ENCODE measurements at places on chromosomes 16 and 17.

DNA sequence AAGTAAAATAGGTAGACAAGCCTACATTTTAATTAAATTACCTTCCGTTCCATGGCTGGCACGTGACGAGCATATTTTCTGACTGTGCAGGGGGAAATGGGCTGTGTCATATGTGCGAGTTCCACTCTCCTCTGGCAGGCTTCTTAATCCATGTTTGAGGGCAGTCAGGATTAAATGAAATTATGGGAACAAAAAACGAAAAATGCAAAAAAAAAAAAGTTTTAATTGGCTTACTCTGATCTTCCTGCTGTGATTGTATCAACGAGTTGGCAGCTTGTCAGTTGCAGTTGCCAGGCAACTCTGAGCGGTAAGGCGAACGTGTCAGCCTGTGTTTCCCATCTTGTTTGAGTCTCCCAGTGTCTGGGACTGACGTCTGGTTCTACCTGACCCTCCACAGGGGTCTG, 302.9 kb upstream of the XYLT1 start:
- peak; percentile 28 for DNase-seq

DNA sequence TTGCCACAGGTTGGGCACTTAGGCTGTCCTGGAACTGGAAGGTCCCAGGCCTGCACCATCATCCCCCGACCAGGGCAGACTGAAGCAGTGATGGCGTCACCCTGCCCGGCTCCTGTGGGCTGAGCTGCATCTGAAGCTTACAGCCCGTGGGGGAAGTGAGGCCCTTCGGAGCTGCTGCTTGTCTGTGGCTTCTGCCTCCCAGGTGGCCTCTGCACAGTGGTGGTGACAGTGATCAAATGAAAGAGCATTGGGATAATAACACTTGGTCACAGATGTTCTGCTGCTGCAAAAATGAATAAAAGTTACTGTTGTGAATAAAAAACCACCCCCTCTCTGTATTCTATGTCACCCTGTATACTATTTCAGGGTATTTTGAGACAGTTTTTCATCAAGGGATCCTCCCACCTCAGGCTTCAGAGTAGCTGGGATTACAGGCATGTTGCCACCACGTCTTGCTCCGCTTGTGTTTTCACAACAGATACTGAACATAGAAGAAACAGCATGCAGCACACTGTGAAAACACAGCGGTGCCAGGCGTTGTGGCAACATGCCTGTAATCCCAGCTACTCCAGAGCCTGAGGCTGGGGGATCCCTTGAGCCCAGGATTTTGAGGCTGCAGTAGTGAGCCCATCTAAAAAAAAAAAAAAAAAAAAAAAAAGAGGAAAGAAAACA, 165.0 kb downstream of the LGALS9B start:
- no peak for DNase-seq

- DNase-seq: peak; percentile 83
Observed at GRCh38 chr17:1186923-1187771, 7.4 kb upstream of the ABR start.

DNA sequence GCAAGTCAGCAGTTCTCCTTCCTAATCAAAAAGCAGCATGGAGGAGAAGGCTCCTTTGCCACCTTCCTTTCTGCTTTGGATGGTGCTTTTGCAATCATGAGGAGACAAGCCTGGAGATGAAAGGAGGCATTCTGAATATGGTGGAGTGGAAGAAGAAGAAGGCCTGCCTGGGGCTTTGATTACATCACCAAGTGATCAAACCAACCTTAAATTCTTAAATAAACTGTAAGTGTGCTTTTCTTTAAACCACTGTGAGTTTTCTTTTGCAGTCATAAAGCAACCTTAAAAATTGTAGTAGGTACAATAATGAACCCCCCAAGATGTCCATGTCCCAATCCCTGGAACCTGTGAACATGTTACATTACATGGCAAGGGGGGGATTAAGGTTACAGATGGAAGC, 31.7 kb upstream of the IL21R start:
- no peak for DNase-seq

DNA sequence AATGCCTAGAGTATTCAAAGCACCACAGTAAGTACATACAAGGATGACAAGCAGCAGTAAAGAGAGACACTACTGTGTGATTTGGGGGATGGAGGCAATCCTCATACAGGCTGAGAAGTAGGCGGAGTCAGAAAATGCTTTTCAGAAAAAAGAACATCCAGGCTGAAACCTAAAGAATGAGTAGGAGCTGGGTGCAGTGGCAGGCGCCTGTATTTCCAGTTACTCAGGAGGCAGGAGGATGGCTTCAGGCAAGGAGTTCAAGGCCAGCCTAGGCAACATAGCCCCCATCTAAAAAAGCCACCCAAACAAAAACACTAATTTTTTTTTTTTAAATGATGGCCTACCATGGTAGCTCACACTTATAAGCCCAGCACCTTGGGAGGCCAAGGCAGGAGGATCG, 10.3 kb downstream of the KANSL1 start:
- DNase-seq: no peak

- no peak for DNase-seq
Observed at GRCh38 chr16:27499659-27500055, 50.1 kb downstream of the GTF3C1 start.

- no peak for DNase-seq
Observed at GRCh38 chr16:31877876-31878642, 4.5 kb downstream of the ZNF267 start.
